Liver (tissue), 10 donors: ENCODE measurements at places on chromosomes 16 and 17. TPM values are rescaled to one million over a fixed set of nuclear protein-coding genes. Genes with fewer than 3 reads are reported as not detected.

- H3K4me1 ChIP-seq, result peaks cover 3% of the 10 kb centered on the region
- H3K27me3 ChIP-seq, result no peaks in the 10 kb centered on the region
- DNase-seq, result no peak
- no peak overlapping the region for H3K27ac ChIP-seq
Observed at GRCh38 chr17:64386412-64387144, 4.1 kb downstream of the PECAM1 start.

- no peak for DNase-seq
- peaks cover 22% of the 10 kb centered on the region for H3K4me1 ChIP-seq
- H3K36me3 ChIP-seq, result no peaks in the 10 kb centered on the region
- H3K4me3 ChIP-seq, result no peak overlapping the region
- H3K27ac ChIP-seq, result no peak overlapping the region
Observed at GRCh38 chr17:40697297-40697696, 6.3 kb downstream of the KRT24 start.

DNA sequence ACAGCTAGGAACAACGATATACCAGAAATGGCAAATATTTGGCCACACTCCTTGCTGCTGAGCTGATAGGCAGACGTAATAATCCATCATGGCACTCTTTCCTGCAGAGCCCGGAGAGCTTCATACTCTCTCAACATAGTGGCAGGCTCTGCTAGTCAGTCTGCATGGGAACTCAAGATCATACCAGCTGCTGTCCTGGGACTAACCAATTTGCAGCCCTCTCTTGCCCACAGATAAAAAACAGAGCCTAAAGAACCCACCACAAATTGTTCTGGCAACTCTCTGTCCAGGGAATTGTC, 13.5 kb downstream of the GSDMB start:
- peaks cover 4% of the 10 kb centered on the region for H3K4me1 ChIP-seq
- no peaks in the 10 kb centered on the region for H3K27me3 ChIP-seq
- no peak for DNase-seq
- no peak overlapping the region for H3K4me3 ChIP-seq
- peaks cover 25% of the 10 kb centered on the region for H3K36me3 ChIP-seq

- no peaks in the 10 kb centered on the region for H3K4me1 ChIP-seq
- DNase-seq, result no peak
- H3K36me3 ChIP-seq, result no peaks in the 10 kb centered on the region
- H3K27me3 ChIP-seq, result no peaks in the 10 kb centered on the region
- H3K4me3 ChIP-seq, result no peak overlapping the region
Observed at GRCh38 chr17:40922239-40922638, 15.2 kb downstream of the KRT23 start.

GRCh38 chr16:79754501-79754900, 154.0 kb upstream of the MAF start:
- DNase-seq, result no peak
- H3K4me1 ChIP-seq, result no peaks in the 10 kb centered on the region

- H3K4me1 ChIP-seq, result peaks cover 4% of the 10 kb centered on the region
- H3K4me3 ChIP-seq, result no peak overlapping the region
- peaks cover 2% of the 10 kb centered on the region for H3K36me3 ChIP-seq
- H3K27me3 ChIP-seq, result no peaks in the 10 kb centered on the region
- DNase-seq, result no peak
- H3K27ac ChIP-seq, result no peak overlapping the region
Observed at GRCh38 chr16:76527244-76527643, 250.0 kb downstream of the CNTNAP4 start.

- H3K4me1 ChIP-seq, result no peaks in the 10 kb centered on the region
- H3K4me3 ChIP-seq, result no peak overlapping the region
- no peak overlapping the region for H3K27ac ChIP-seq
Observed at GRCh38 chr16:54512467-54512995, 225.9 kb upstream of the IRX3 start.

DNA sequence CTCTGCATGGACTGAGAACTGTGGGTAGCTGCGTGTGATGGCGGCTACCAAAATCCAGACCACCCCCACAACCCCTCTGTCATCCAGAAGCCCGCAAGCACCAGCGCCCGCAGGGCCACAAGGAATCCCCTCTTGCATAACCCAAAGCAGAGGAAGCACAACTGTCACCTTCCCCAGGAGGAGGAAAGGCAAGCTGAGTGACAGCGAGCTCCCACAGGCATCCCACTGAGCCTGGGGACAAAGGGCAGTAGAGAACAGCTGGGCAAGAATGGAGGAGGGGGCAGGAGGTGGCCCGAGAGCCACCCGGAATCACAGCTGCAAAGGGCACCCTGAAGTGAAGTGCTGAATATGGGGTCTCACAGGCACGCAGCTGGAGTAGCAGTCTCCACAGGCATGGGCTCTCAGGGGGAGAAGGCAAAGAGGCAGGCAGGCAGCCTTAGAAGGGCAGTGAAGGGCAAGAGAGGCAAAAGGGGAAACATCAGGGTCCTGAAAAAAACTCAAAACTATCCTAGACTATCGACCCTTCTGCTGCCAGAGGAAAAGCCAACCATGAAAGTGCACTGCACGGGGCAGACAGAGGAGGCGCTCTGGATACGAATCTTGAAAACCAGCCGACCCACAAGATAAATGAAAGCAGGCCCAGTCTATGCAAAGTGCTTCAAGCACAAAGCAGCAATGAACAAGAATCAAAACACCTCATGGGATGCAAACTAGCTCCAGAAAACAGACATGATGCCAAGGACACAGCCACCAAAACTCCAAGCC, 17.1 kb downstream of the USP36 start:
- H3K27me3 ChIP-seq, result no peaks in the 10 kb centered on the region
- H3K4me3 ChIP-seq, result no peak overlapping the region
- DNase-seq, result no peak
- peaks cover 79% of the 10 kb centered on the region for H3K36me3 ChIP-seq

- peak overlapping the region; percentile 77 for H3K27ac ChIP-seq
- no peaks in the 10 kb centered on the region for H3K27me3 ChIP-seq
- peaks cover 2% of the 10 kb centered on the region for H3K36me3 ChIP-seq
- H3K4me1 ChIP-seq, result peaks cover 50% of the 10 kb centered on the region
- H3K4me3 ChIP-seq, result no peak overlapping the region
- no peak for DNase-seq
Observed at GRCh38 chr17:55301521-55302406, 37.0 kb downstream of the HLF start.

DNA sequence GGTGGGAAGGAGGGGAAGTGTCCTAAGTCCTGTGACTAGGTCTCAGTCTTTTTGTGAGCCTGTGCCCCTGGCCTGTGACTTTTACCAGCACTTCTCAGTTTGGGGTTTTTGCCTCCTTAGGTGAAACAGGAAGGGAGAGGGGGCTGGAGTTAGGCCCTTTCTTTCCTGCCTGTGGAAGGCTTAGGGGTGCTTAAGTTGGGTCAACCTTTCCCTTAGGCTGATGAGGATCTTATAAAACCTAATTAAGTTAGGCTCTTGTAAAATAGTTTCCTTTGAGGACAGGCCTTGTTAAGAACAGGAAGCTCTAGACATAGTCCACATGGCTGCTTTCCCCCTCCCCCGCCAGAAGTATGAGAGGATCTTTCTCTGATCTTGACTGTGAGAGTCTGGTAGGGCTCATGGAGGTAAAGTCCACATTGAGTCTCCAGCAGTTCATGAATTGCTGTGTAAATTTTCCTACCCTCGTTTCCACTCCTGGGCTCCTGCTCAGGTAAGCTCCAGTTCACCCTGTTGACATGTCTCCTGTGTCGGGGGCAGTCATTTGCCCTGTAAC, 17.0 kb upstream of the DNASE1 start:
- no peak overlapping the region for H3K27ac ChIP-seq
- no peaks in the 10 kb centered on the region for H3K27me3 ChIP-seq
- H3K4me1 ChIP-seq, result no peaks in the 10 kb centered on the region

Gene PPY
- polyA plus RNA-seq, result not detected

Gene KRT36
- not detected for polyA plus RNA-seq

Gene SLC52A1
- 0.11 TPM for polyA plus RNA-seq

Gene MT1G
- polyA plus RNA-seq, result 9,444 TPM

Gene GNG13
- not detected for polyA plus RNA-seq

Gene GPR142
- not detected for polyA plus RNA-seq

Gene PYY
- polyA plus RNA-seq, result not detected

Gene TPSD1
- 0.40 TPM for polyA plus RNA-seq
